ENCODE measurements at places on chromosomes 2 and 18.

DNA sequence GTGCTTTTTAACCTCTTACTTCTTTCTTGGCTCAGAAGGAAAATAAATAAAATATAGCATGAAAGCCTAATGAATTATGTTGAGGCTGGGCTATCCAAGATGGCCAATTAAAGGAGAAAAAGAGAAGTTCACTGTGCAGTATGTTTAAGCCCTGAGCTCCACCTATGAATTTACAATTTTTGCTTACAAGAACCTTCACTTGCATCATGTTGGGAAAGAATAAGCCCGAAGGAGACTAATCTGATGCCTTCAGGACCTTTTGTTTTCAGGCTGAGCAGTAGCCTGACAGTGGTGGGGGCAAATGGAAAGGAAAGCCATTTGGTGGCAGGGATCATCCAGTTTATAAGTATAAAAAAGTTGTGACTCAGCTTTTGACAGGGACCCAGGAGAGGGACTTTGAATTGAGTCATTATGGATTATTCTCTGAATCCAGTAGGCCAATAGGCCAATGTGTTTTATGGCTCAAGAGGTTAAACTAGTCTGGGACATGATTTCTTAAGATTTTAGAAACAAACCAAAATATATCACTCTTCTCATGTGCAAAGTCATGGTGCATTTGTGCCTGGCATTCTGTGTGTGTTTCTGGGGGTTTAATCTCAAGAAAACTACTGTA, 56.9 kb downstream of the E2F6 start:
- no peak for DNase-seq

DNA sequence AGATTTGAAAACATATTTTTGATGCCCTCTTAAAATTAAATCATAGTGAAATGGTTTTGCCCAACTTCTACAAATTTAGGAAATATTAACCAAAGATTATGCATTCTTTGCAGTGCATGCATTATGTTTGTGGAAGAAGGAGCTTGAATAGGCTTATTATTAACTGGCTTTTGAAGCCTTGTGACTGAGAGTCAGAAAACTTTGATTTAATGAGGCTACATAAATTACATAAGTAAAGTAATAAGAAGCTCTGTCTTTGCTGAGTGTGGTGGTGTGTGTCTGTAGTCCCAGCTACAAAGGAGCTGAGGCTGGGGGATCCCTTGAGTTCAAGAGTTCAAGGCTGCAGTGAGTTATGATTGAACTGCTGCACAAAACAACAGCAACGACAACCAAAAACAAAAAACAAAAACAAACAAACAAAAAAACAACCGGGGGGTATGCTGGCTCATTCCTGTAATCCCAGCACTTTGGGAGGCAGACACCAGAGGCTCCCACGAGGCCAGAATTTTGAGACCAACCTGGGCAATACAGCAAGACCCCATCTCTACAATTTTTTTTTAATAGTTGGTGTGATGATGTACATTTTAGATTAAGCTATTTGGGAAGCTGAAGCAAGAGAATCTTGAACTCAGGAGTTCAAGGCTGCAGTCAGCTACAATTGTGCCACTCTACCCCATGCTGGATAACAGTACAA, 57.0 kb upstream of the LRRTM4 start:
- no peak for DNase-seq

- DNase-seq, result no peak
Observed at GRCh38 chr18:3869848-3870247, 419.9 kb downstream of the TGIF1 start.

GRCh38 chr2:130728549-130729316, at the start of gene GPR148:
Gene GPR148 (plus strand): TSS chr2:130729070. CDS start chr2:130729152, 82 bp downstream.
- DNase-seq, result no peak

- DNase-seq, result no peak
Observed at GRCh38 chr18:67292814-67293213, 223.7 kb downstream of the DSEL start.

All from stimulated activated CD8-positive, alpha-beta memory T cell treated with anti-CD3 and anti-CD28 coated beads, Interleukin-4, amount 100 ng/mL, for 4 hours (primary cell).